ENCODE measurements at places on chromosomes 4 and X.

DNA sequence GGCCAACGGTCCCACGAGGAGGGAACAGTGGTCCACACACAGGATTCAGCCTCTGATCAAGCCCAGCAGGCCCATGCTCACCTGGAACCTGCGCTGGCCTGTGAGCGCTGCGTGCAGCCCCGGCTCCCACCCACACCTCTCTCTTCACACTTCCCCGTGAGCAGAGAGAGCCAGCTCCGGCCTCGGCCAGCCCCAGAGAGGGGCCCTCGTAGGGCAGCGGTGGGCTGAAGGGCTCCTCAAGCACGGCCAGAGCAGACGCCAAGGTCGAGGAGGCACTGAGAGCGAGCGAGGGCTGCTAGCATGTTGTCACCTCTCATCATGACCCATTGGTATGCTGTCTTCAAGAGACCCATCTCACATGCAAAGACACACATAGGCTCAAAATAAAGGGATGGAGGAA is 83.0 kb upstream of the FMR1 start:
- no peak for DNase-seq

- no peak for DNase-seq
Measured at GRCh38 chrX:71222929-71223328, at the start of gene GJB1. TSS of gene GJB1 (plus strand) at chrX:71223224. CDS start at chrX:71223708, 484 bp downstream.

DNA sequence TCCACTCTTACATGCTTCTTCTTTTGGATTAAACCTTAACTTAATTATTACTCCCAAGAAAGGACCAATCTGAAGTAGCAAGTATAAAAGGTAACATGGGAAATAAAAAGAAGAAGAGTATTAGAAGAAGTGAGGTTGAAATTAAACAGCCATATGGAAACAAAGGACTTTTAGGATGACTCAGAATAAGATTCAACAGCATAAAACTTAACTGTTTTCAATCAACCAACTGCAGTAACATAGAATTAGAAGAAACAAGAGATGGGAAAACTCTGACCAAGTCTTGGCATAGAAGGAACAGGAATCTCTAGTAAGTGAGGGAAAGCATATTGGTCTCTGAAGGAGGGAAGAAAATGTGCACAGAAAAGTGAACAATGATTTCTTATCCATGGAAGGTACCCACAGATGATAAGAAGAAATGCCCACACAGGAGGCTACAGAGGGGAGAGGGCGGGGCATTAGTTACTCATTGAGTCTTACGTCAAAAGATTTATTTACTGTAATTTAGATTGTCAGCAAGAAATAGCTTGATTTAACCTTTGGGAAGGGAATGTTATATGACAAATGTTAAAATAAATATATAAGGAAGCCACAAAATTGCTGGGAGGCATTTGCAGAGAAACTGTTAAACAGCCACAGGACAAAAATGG is 177.3 kb downstream of the BANK1 start:
- DNase-seq, result peak; percentile 54

DNA sequence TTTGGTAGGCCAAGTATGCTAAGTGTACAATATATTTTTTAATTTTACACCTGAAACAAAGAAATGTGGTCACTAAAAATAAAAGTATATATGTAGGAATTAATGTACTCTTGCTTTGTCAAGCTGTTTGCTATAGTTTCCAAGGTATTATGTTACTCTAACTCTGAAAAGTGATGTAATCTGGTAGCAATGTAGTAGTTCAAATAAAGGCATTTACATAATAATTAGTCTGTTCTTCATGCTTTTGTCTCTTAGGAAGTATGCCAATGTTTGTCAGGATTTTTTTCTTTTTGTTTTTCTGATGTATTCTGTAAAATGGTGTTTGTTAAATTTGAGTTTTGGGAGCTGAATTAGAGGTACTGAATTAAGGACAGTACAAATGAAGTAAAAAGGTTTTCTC is 89.5 kb downstream of the PLS3 start:
- DNase-seq, result no peak

GRCh38 chrX:101539116-101539515 is 11.2 kb upstream of the ARMCX1 start:
- no peak for DNase-seq

GRCh38 chrX:113977887-113978286 is 606.0 kb upstream of the HTR2C start:
- DNase-seq, result no peak

GRCh38 chrX:802846-803245 is 172.3 kb downstream of the SHOX start:
- DNase-seq, result no peak

DNA sequence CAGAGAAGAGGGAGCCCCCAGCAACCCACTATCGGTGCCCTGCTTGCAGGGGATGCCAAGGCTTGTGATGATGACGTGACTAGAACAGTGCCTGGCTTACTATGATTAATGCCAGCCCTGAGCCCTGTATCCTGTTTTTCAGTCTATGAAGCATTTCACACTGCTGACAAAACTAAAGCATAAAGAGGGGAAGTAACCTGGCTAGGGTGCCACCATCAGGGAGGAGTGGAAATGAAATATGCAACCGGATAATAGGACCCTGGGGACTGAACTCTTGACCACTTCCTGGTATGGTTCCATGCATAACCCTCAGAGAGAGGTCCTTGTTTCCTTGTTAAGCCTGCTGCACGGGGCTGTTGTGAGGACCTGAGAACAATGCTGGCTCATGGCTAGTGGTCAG is 50.3 kb downstream of the MED28 start:
- no peak for DNase-seq

DNA sequence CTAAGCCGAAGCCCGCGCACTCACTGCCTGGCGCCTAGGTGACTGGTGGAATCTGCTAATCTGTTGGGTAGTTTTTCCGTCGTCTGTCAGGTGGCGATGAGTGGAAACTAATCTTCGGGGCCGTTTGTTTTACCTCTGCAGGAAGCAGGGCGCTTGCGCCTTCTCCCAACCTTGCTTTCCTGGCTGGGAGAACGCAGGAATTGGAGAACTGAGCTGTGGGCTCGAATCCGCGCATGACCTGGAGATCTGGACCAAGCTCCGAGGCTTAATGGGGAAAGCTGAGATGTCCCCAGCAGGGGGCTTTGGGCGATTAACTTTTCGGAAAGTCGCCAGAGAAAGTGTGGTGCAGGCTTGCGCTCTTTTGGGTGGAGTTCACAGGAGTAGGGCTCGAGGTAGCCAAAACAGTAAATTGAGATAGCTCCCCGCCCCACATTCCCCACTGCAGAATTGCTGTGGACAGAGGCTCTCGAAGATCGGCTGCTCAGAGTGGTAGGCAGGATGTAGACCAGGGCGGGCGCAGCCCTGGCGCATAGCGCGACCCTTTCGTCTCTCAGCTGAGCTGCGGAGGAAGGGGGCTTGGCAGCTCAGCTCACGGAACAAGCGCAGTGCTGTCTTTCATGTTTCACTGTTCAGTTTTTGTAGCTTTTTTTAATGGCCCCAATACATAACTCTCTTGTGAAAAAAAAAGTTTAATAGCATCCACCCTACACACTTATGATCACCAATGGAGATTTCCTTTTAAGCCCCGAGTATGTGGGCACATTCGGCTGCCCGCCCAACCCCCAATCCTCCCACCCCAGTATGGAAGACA is 2.7 kb upstream of the FGF5 start:
- no peak for DNase-seq

GRCh38 chr4:13938299-13938698 is 310.8 kb upstream of the BOD1L1 start:
- DNase-seq, result no peak

DNA sequence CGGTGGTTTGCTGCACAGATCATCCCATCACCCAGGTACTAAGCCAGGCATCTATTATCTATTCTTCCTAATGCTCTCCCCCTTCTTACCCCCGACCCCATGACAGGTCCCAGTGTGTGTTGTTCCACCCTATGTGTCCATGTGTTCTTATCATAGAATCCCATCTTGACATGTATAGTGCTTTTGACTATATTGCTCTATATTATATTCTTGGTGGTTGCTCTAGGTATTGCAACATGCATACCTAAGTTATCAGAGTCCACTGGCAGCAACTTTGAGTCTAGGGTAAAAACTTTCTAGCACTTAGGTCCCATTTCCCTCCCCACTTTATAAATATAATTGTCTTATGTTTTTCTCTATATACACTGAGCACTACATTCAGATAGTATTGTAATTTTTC is 170.3 kb downstream of the TBX22 start:
- no peak for DNase-seq

DNA sequence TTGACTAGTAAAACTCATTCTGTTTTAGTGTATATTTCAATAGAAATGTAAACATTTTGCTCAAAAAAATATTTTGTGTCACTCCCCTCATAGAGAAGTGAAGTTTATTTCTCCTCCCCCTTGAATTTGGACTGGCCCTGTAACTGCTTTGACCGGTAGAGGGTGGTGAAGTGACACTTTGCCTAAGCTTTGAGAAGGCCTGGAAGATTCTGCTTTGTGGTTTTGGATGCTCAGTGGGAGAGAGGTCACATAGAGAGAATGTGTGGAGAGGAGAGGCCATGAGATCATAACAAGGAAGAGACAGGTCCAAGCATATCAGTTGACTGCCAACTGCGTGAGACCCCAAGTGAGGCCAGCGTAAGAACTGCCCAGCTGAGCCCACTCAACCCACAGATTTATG is 19.1 kb upstream of the ARX start:
- no peak for DNase-seq

DNA sequence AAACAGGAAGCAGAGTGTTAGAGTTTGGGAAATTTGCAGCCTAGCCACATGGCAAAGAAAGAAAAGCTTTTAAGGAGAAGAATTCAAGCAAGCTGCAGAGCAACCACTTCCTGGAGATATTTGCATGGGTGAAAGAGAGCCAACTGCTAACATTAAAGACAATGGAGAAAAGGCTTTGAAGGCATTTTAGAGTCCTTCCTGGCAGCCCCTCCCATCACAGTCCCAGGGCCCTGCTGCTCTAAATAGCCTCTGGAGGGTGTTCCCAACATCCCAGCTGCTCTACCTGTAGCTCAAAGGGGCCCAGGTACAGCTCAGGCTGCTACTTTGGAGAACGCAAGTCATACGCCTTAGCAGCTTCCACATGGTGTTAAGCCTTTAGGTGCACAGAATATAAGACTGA is 235.9 kb upstream of the FMR1 start:
- DNase-seq, result no peak

DNA sequence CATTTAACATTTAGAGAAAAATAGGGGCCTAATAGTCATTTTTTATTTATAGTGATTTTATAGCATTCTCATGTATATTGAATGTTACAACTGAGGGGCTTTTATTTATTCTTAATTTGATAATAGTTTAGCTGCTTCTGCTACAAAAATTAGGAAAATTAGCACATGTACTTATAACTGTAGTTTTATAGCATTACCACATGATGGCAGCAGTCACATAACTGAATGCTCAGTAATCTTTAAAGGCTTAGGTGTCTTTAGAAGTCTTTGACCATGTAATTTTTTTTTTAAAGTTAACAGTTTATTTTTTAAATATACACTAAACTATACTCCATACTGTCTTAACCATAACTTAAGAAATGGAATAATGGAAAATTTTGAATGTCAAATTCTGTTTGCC is 136.6 kb downstream of the STAG2 start:
- DNase-seq, result peak; percentile 9

- DNase-seq, result no peak
Measured at GRCh38 chr4:112881842-112882241, 167.6 kb upstream of the ANK2 start.

DNA sequence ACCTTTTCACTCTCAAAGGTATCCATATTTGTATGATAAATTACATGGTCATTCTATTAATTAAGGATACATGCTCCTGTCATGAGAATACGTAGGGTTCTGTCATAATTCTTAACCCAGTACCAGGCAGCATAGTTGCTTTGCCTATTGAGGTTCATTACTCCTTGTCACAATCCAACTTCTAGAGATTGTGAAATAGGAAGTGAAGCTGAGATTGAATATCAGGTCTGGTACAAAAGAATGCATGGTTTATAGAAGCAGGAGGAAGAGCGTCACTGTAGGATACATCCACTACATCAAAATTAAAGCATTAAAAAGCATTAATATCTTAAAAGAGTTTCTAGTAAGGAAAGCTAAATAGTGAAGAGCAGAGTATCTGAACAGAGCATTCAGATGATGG is 647.0 kb downstream of the IQCM start:
- DNase-seq, result no peak

DNA sequence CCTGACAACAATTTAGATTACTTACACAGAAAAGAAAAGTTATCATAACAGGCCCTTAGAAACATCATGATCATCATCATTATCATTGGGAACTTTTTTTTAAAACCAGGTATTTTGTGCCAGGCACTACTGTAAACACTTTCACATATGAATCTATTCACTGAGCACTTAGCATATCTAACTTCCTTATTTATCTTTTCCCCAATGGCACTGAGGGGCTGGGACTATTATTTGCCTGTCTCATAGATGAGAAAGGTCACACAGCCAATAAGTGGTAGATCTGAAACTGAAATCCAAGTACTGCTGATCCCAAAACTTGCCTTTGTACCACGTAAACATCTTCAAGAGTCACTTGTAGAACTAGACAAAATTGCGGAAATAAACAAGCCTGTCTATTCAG is 184.2 kb upstream of the RBPJ start:
- no peak for DNase-seq

- peak; percentile 1 for DNase-seq
Measured at GRCh38 chr4:21476757-21477156, 471.8 kb downstream of the KCNIP4 start.

DNA sequence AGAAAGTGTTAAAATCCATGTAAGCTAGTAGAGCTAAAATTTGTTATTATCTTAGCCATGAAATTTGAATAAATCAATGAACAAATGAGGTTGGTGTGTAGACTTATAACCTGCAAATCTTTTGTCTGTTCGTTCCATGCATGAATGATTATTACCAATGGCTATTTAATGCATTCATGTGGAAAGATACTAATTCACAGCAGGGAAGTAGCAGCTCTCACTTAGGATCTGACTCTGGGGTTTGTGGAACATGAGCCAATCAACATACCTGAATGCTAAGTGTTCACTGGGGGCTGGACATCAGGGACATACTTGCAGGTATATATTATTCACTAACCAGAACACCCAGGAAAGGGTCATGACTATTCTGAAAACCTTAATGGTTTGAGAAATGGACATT is 444.1 kb downstream of the STIM2 start:
- no peak for DNase-seq

GRCh38 chrX:121455890-121456289 is 408.5 kb downstream of the GLUD2 start:
- DNase-seq, result no peak

Data from NCI-H460 (cell line).